LNCaP clone FGC (cell line): ENCODE measurements at places on chromosomes 2 and 18.

DNA sequence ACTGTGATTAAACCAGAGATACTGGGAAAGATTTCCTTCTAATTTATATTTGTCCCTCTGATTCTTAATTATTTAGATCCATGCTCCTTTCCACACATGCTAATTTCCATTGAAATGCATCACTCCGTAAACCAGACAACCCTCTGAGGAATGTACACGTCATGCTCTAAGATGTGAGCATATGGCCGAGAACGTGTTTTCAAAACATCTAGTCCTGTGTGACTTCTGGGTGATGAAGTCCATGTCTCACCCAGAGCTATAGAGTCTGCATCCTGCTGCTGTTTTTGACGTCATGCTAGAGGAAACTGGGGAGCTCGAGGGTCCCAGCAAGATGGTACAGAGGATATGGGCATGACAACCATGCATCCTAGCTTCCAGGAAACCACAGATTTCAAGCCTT is 53.6 kb downstream of the CAPN13 start:
- no peak for DNase-seq

DNA sequence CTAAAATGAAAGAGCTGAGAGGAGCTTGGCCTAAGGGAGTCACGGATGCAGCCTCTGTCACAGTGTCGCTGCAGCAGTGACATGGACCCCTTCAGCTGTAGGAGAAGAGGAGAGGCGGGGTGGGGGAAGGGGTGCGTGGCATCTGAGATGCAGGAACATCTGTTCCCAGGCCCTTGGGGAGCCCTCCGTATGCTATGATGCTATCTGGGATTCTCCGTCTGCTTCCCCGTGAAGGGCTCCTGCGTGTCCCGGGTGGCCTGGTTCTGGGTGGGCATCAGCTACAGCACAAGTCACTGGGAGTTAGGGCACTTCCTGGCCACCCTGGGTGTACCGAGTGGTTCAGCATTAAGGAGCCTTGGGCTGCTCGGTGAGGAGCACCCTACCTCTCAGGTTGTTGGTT is 35.6 kb upstream of the B3GNT7 start:
- no peak for DNase-seq

DNA sequence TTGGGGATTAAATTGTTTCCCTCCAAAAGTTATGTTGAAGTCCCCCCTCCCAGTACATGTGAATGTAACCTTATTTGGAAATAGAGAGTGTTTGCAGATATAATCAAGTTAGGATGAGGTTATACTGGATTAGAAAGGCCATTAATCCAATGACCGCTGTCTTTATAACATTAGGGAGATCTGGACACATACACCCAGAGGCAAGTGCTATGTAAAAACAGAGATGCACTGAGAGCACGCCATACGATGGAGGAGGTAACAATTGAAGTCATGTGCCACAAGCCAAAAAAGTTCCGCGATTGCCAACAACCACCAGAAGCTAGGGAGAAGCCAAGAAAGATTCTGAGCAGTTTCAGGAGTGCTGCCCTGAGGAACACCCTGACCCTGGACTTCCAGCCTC is 153.3 kb downstream of the RNF144A start:
- DNase-seq = no peak

- DNase-seq = no peak
Observed at GRCh38 chr2:96158554-96158940, 13.3 kb upstream of the DUSP2 start.

- DNase-seq = peak; percentile 88
Observed at GRCh38 chr2:13682540-13683272, 949.8 kb upstream of the LRATD1 start.

GRCh38 chr18:13608791-13609532 is 117.4 kb downstream of the FAM210A start:
- DNase-seq = peak; percentile 34

DNA sequence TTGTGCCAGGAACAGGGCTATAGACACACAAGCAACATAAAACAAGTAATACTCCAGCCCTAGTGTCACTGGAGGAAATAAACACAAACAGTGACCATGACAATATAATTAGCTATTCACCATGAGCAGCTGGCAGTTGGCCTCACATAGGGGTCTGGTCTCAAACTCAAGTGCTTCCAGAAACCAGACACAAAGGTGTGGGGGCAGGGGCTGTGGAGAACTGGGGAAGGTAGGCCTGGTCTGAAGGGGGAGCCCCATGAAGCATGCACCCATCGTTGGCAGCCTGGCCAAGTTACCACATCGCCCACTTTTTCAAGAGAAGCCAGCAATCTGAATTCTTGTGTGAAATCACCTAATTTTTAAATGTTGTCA is 49.5 kb upstream of the SP3 start:
- no peak for DNase-seq

- no peak for DNase-seq
Observed at GRCh38 chr2:238499731-238500580, 73.2 kb downstream of the ASB1 start.

DNA sequence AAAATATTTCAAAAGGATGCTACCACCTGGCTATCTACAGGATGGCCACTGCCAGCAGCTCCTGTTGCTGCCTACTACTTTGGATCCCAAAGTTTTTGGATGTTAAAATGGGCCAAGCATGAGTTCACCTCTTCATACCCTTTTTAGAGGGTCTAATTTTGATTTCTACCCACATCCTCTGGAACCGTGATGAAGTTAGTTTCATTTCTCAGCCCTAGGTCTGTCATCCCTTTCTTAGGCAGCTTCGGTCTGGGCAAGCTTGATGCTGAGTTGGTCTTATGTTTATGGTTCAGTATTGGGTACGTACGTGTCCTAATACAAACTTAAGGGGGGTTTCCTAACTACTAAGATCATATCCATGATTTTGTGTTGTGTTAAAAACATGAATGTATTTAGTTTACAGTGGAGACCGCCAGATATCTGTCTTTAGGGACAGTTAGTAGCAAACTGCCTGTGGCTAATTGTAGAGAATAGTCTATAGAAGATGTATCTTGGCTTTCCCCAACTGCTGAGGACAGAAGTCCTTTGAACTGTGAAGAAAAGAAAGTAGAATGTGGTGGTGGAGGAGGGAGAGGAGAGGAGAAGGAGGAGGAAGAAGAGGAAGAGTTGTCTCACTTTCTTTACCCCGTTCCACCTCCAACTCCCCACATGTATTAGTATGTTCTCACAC is 184.9 kb downstream of the UBE2E3 start:
- DNase-seq = no peak

DNA sequence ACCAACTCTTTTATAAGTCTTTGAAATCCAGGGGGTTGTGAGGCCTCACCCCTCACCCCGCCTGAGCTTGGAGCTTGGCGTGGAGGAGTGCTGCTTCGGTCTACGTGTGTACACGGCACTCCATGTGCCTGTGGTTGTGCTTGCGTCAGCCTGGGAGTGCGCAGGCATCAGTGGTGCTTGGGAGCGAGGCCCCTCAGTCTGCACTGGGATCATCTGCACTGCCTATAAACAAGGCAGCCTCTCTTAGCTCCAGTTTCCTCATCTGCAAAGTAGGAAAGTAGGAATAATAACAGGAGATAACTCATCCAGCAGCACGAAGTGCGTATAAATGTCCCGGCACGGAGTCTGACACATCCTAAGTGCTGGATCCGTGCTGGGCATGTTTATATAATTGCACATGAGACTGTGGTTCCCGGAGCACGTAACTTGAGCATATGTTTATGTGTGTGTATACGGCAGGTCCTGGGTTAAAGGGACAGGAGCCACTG is 1.2 kb downstream of the GYPC start:
- DNase-seq = no peak

DNA sequence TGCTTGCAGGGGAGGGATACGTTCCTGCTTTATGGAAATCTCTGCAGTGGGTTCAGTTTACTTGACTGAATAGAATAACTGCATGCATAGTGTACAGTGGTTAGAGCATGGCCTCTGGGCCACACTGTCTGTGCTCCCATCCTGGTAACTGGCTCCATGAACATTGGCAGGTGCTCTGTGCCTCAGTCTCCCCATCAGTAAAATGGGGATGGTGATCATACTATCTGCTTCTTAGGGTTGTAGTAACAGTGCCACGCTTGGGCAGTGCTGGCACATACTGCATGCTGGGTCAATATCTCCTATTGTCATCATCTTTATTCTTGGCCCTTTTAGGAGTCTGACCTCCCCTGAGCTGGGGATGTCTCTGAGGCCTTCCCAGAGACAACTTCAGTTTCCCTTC is 117.3 kb downstream of the CTIF start:
- no peak for DNase-seq
